Stimulated activated CD4-positive, alpha-beta T cell treated with anti-CD3 and anti-CD28 coated beads, Interleukin-1b, Interleukin-23, amount 100 ng/mL, for 4 hours (primary cell): ENCODE measurements at places on chromosomes 2 and 18.

GRCh38 chr18:62186499-62186773 is 420 bp downstream of the PIGN start:
- no peak for DNase-seq

DNA sequence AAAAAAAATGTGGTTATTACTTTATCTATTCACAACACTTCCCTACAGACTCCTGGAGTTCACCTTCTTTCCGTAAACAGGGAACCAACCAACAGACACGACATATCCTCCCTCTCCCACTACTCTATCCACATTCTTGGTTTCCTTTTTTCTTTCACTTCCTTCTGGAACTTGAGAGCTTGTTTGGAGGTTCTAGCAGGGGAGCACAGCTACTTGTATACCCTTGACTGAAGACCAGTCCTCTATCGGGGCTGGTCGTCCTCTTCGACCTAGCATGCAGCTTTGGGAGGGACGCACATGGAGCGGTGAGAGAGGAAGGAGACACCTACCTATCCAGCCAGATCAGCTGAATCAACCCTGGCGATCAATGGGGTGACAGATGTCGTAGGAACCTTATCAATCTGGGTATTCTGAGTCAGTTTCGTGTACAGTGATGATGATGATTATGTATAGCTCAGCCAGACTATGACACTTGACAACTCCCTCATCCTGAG is 43.5 kb upstream of the MSH2 start:
- DNase-seq: no peak

- no peak for DNase-seq
Measured at GRCh38 chr18:47260924-47261701, 9.7 kb upstream of the SKOR2 start.

DNA sequence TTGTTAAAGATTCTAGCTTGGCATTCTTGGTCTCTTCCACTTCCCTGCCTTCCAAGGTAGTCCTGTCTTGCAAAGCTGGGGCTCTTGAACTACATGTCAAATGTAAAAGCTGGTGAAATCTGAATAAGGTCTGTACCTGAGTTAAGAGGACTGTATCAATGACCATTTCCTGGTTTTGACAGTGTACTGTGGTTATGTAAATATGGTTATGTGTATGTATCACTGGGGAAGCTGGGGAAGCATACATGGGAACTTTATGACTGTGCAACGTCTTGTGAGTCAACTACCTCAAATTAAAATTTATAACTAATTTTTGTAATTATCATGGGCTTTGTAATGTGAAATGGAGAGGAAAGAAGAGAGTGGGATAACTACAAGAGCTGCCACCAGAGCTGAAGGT is 81.7 kb downstream of the COL4A4 start:
- DNase-seq: no peak

- DNase-seq: no peak
Measured at GRCh38 chr18:55863876-55864275, 275.9 kb upstream of the TCF4 start.

DNA sequence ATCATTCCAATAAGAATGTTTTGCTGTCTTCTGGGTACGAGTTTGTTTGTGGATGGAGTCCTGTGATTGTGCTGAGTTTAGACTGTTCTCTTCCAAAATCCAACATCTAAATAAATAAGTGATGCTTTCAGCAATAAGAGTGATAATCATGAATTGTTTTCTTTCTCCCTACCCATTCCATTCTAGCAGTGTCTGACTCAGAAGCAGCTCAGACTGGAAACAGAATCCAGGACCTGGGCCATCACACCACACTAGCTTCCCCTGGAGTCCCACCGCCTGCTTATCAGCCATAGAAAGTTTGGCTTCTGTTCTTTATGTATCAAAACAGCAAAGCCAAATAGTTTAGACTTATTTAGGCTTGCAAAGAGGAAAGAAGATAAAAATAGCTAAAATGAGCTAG is 76.4 kb upstream of the CNGA3 start:
- no peak for DNase-seq

DNA sequence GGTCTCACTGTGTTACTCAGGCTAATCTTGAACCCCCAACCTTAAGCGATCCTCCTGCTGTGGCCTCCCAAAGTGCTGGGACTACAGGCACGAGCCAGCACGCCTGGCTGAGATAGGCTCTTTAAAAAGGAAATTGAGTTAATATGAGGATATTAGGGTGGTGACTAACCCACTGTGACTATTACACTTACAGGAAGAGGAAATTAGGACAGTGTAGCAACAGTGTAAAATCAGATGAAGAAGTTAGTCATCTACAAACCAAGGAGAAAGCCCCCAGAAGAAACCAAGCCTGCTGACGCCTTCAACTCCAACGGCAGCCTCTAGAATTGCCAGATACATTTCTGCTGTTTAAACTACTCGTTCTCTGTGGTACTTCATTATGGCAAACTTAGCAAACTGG is 711.9 kb downstream of the SUCLG1 start:
- DNase-seq: no peak

- DNase-seq: no peak
Measured at GRCh38 chr2:135585586-135585985, 54.3 kb downstream of the R3HDM1 start.

DNA sequence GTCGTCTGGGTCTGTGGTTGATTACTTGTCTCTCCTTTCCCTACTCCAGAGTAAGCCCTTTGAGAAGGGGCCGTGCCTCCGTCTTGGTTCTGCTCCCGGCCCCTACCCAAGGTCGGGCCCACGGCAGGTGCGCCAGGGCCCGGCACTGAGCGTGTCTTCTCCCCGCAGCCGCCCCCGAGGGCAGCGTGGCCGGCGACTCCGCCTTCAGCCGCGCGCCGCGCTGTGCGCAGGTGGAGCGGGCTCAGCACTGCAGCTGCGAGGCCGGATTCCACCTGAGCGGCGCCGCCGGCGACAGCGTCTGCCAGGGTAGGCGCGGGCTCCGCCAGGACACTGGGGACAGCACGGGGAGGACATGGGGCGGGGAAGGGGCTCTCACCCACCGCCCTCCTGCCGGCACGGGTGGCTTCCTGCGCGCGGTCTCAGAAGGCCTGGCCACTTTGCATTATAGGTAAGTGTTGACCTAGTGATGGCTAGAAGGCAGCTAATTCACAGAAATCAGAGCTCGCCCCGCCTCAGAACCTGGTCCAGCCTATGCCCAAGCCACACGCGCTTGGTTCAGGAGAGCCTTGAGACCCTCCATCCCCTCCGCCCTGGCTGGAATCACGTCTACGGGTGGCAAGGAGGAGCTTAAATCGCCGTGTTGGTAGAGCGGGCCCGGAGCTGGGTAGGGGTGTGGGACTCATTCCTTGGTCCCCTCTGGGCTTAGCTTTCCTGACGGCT is 43.5 kb downstream of the FBLN7 start:
- DNase-seq: peak; percentile 58

DNA sequence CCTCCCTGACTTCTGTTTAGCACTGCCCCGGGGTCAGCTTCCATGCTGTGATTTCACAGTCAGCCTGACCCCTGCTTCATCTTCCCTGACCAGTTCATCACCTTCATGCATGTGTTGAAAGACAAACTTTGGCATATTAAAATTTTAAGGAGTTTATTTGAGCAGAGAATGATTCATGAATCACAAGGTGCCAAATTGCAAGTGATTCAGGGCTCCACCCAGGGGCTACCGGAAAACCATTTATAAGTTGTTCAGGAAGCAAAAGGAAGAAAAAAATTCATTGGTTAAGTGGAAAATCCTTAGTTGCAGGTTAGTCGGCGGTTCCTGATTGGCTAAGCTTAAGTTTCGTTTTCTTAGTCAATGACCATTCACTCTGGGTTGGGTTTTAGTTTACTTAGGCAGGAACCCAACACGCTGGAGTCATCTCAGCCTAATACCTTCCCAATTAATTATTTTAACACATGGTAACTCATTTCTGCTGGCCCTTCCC is 10.6 kb downstream of the IL1F10 start:
- no peak for DNase-seq

DNA sequence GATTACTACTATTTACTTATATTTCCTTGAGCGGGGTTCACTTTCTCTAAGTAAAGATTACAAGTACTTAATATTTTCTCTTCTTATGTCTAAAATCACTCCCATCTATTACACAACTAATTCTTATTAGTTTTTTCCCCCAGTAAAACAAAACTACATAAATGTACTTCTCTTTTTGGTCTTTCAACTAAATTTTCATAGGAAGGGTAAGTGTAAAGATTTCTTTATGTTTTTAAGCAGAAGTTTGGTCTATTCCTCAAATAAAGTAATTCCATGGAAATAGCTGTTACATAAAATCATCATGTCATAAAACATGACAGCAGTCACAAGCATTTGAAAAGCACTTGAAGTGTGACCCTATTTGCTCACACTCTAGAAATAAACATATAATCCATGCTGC is 249.0 kb downstream of the ZEB2 start:
- DNase-seq: no peak

DNA sequence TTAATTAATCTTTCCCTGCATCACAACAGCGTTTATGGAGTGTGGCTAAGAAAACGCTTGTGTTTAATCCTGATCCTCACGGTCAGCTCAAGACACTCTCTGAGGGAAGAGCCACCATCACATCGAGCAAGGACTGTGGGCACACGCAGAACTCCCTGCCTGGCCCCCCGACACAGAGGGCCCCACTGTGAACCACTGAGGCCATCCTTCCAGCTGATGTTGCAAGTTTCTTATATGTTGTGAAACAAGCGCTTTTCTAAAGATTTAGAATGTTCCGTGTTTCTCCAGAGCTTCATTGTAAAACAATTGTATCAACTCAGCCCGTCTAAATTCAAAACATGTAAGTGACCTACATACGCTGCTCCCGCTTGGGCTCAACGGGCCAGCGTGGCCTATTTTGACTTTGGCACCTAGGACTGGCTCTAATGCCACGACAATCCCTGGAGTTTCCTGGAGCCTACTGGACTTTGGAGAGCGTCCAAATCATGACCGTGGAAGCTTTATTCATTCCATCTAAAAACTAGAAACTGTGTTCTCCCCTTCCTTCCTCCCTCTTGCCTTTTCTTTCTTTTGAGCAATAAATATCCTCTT is 34.9 kb downstream of the SERPINE2 start:
- no peak for DNase-seq

GRCh38 chr2:235447210-235447609 is 46.6 kb upstream of the AGAP1 start:
- no peak for DNase-seq

DNA sequence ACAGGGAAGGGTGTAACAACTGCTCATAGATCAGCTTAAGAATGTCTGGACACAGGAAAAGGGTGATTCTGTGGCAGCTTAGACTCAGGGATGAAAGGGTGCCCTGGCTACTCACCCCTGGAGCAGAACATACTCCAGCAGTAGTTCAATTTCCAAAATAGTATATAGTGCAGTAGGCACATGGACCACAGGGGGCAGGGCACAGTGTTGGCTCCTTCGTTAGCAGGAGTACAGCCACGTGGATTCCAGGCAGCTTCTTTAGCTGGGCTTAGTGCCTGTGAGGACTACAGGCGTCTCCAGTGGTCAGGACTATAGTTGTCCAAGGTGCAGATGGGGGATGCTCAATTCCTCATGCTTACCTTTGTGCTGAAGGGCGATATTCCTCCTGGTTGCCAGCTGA is 277.5 kb upstream of the DDX18 start:
- DNase-seq: no peak

DNA sequence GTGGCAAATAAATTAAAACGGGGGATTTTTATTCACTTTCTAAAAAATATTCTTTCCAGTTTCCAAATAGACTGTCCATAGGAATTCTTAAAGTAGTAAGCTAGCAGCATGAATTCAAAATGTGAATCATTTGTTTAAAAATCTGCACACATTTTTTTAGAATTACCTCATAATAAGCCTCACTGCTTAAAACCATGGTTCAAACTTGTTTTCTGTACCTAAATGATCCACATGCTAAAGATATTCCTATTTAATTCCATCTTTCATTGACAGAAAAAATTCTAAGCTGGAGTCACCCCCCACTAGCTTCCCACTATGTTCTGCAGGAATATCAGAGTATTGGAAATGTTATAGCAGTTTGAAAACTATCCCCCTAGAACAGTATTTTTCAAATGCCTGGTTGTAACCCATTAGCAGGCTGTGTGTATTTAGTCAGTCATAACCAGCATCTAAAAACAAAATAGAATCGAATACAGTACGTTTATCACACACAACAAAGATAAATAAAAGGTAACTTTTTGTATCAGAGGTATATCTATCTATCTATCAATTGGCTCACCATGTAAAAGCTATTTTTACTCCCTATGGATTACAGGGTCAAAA is 11.2 kb upstream of the IKZF2 start:
- no peak for DNase-seq

GRCh38 chr2:30310371-30310770 is 79.0 kb downstream of the LBH start:
- DNase-seq: no peak

- no peak for DNase-seq
Measured at GRCh38 chr18:76450452-76451395, 44.3 kb downstream of the ZNF516 start.

DNA sequence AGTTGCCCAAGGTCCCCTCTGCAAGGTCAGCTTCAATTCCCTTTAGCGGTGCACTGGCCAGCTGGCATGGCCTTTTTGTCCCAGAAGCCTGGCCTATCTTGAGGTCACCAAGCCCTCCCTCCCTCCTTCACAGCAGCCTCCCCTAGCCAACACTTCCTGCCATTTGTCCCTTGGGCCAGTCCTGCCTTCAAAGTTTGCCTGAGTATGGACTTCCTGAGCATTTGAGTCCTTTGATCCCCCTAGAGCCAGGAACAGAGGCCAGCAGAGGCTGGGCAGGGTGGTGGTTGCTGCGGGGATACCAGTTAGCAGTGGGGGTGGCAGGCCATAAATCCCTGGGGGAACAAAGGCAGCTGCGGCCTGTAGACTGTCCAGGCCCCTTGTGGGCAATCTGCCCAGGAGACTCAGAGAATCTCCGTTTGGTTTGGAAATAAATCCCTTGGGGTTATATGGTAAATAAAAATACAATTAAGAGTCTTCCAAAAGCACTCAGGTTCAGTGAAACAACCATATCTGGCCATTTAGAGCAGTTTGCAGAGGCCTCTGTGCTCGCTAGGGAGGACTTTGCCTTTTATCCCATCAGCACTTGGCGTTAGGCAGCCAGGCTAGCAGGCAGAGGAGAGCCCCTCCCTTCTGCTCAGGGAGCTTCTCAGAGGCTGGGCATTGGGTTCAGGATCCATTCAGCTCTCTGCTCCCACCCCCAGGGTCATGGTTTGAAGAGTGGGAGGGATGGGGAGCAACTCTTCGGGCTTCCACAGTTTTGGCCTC is 3.1 kb upstream of the HES6 start:
- no peak for DNase-seq

GRCh38 chr18:77116201-77117080 is 16.1 kb downstream of the MBP start:
- no peak for DNase-seq

GRCh38 chr2:190529486-190530247 is 4.9 kb downstream of the NEMP2 start:
- no peak for DNase-seq
